ENCODE measurements at places on chromosomes 5 and 9.
A peak's percentile ranks its signal among the peaks of the same experiment; 100 is the strongest.

- peak; percentile 60 for DNase-seq
Observed at GRCh38 chr5:54700986-54701578, 183.5 kb downstream of the SNX18 start.

DNA sequence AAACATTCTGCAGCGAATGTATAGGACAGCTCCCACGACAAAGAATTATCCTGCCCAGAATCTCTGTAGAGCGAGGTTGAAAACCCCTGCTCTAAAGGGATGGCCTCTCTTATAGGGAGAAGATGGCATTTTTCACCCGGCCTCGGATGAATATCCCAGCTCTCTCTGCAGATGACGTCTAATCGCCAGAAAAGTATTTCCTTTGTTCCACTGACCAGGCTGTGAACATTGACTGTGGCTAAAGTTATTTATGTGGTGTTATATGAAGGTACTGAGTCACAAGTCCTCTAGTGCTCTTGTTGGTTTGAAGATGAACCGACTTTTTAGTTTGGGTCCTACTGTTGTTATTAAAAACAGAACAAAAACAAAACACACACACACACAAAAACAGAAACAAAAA lies 17.4 kb upstream of the RARS1 start:
- DNase-seq, result no peak

GRCh38 chr9:112896131-112896530 lies 5.5 kb upstream of the SLC46A2 start:
- no peak for DNase-seq

- peak; percentile 60 for DNase-seq
Observed at GRCh38 chr9:136119061-136119882, 597 bp upstream of the TMEM250 start.

DNA sequence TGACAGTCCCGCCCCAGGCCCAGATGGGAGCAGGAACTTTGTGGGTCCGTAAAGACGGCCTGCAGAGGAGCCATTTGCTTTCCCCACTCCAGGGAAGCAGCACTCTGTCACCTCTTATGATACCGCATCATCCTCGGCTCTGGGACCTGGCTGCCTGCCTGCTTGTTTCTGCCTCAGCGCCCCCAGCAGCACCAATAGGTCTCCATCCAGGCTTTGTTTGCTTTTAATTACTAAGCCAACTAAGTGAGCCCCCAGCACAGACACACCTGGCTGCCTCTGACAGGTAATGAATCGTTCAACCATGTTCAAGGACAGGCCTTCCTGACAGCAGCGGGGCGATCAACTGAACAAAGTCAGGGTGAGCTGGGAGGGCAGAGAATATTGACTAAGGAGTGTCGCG lies 141.4 kb downstream of the C5orf15 start:
- DNase-seq, result peak; percentile 76
